Naive thymus-derived CD8-positive, alpha-beta T cell (primary cell): ENCODE measurements at places on chromosomes 16 and 17.
A peak's percentile ranks its signal among the peaks of the same experiment; 100 is the strongest.

DNA sequence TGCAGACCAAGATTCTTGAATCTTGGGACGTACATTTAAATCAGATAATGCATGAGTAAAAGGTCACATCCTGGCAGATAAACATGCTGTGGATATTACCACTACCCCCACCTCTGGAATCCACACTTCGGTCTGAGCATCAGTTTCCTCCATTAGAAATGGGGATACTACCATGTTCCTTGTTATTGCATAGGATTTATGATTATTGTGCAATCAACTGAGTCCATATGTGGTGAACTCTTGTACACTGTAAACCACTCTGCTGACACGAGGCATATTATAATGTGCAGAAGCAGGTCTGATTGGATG, 108.7 kb downstream of the VAT1L start:
- no peak for DNase-seq

GRCh38 chr17:606508-607250, 108.0 kb downstream of the VPS53 start:
- DNase-seq, result no peak

- no peak for DNase-seq
Observed at GRCh38 chr17:33356266-33356665, 63.2 kb upstream of the ASIC2 start.

DNA sequence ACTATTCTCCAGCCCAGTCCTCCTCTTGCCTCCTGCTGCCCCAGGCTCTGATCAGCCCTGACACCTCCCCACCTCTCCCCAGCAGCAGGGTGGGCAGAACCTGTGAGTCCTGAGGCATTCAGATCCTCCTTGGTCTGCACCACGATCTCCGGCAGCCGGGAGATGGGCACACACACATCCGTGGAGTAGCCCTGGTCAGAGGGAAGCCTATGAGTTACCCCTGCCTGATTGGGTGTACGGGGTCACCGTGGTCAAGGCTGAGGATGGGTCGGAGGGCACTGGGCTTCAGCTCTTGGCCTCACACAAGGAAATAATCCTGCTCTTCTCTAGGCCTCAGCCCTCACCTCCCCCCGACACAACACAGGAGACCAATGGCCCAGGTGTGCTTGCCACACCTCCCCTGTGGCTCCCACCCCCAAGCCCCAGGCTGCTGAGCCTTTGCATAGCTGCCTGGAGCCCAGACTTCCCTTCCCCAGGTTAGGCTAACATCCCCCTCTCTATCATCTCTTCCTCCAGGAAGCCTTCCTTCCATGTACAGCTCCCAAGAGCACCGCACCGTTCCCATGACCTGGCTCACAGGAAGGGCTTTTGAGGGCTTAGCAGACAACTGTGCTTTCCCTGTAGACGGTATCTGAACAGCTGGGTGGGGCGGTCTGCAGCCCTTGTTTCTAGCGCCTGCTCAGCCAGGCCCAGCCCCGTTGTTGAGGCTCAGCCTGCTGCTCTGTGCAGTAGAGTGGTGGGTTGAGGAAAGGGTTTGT, 3.7 kb downstream of the LDHD start:
- no peak for DNase-seq

- DNase-seq, result no peak
Observed at GRCh38 chr16:88883946-88884345, 17.5 kb upstream of the PABPN1L start.

- no peak for DNase-seq
Observed at GRCh38 chr17:13746404-13746803, 144.7 kb upstream of the HS3ST3A1 start.

GRCh38 chr17:77451894-77452852, 311.4 kb downstream of the SEC14L1 start:
- DNase-seq, result peak; percentile 8

GRCh38 chr16:31213877-31214707, at the start of gene TRIM72:
TSS of gene TRIM72 (plus strand) at chr16:31214119. CDS start at chr16:31214739, 620 bp downstream.
- DNase-seq, result no peak

DNA sequence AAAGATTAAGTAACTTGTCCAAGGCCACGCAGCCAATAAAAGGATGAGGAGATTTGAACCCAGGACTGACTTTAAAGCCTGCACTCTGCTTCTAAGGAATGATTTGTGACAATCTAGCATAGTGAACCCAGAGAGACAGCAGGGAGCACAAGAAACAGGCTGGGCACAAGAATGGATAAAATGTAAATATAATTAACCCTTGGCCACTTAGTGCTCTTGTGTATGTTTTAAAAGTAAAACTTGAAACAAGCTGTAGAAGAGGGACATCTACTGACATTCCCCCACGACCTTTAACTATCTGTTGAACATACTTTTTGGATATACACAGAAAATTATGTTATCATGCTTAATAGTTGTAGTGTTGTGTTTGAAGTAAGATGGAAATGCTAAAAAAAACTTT, 141.9 kb upstream of the PMFBP1 start:
- DNase-seq, result no peak

GRCh38 chr16:85495259-85495658, 117.9 kb upstream of the GSE1 start:
- DNase-seq, result no peak

DNA sequence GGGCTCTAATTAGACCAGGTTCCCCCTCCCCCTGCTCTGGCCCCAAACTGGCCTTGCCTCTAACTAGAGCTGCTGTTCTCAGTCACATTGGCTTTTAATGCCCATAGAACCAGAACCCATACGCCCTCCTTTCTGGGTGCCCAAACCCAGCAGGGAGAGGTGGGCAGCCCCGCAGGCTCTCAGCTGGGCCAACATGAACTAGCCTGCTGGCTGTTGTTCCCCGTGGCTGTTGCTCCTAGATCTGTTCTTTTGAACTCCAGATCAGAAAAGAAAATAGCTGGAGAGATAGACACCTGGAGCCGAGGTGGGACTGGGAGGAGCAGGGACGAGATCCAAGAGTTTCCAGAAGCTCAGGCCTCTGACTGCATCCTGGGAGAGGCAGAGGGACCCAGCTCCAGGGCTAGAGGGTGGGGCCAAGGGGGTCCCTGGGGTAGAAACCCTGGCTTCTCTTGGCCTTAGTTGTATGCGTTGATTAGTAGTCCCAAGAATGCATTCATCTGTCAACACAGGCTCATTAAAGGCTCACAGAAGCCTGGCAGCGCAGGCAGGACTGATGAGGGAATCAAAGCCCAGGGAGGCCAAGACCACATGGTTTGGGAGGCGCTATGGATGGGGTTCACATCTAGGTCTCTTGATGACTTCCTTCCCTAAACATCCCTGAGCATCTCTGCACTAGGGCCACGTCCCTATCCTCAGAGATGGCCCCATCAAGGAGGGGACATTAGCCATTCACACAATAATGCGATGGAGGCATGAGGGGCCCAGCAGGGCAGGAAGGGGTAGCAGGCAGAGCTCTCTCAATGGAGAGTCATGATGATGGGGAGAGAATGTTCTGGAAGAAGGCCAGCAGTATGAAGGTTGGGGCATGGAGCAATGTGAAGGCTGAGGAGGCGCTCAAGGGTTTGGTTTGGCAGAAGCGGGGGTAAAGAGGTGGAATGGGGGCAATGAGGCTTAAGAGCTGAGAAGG, 1.3 kb upstream of the CPSF4L start:
- no peak for DNase-seq

DNA sequence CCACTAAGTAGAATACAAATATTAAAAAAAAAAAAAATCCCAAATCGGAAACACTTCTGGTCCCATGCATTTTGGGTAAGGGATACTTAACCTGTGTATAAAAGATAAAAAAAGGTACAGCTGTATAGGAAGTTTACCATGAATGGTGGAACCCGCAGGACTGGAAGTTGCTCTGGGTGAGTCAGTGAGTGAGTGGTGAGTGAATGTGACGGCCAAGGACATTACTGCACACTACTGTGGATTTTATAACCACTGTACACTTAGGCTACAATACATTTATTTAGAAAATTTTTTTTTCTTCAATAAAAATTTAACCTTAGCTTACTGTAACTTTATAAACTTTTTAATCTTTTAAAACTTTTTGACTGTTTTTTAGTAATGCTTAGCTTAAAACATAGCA, 71.3 kb upstream of the BCAR1 start:
- no peak for DNase-seq

DNA sequence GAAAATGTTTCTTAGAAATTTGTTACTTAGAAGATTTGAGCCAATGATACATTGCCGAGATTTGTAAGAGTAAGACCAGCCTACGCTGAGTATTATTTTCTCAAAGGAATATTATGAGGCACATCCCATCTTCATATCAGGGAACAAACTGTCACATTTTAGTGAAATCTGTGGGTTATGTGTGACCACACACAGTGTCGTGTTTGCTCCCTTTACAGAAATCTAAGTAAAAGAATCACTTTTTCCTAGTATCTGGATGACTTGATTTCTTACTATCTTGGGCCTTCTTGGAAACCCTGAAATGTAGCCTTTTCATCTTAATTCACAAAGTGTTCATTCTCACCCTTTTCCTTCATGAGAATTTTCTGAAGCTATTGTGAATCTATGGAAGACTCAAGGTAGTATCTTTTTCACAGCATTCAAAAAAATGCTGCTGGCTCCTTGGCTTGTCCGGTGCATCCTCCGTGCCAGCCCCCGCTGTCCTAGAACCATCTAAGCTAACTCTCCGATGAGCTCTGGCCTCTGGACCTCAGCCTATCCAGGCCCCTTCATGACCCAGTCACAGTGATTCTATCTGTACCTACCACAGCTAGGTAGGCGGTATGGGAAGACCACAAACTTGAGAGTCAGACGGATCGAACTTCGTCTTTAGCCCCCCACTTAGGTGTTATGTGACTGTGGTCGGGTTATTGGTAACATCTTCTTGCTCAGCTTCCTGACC, 524.3 kb downstream of the MAF start:
- no peak for DNase-seq

GRCh38 chr17:63592797-63593196, 7.9 kb upstream of the TACO1 start:
- DNase-seq, result no peak

DNA sequence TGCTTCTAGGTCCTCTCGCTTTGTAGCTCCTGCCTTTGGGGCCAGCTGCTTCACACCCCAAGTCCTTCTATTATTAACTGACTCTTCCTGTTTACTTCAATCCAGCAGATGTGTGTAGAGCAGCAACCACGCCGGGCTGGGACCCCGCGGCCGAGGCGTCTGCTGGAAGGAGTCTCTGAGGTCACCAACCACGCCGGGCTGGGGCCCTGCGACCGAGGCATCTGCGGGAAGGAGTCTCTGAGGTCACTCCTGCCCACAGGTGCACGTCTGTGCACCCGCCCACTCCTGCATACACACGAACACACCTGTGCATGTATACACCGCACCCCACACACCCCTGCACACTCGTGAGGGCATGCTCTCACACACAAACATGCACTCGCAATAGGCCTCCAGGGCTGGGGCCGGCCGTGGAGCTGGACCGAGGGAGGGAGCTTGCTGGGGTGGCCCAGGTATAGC, 7.8 kb upstream of the TEX19 start:
- no peak for DNase-seq

DNA sequence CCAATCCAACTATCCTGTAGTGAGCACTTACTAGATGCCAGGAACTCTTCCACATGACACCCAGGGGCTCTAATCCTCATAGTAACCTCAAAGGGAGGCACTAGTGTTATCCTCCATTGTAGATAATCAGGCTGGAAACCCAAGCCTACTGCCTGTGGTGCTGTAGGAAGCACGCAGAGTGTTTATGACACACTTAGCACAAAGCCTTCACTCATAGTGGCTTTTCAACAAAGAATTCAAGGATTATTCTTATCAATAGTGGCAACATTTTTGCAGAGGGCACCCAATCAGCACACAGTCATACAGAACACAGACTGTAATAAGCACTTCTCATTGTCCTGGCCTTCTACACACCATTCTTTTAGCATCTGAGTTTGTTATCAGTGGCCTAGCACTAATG, 18.5 kb upstream of the SOX9 start:
- no peak for DNase-seq

- DNase-seq, result no peak
Observed at GRCh38 chr16:10840703-10841102, 22.1 kb upstream of the TVP23A start.

GRCh38 chr16:4097826-4098240, 18.4 kb downstream of the ADCY9 start:
- DNase-seq, result no peak

GRCh38 chr17:60926466-60927183, 249.0 kb downstream of the BCAS3 start:
- no peak for DNase-seq

GRCh38 chr17:21034340-21035235, 8.2 kb downstream of the USP22 start:
- peak; percentile 17 for DNase-seq

GRCh38 chr17:76840884-76841775, 27.1 kb upstream of the MGAT5B start:
- DNase-seq, result no peak

DNA sequence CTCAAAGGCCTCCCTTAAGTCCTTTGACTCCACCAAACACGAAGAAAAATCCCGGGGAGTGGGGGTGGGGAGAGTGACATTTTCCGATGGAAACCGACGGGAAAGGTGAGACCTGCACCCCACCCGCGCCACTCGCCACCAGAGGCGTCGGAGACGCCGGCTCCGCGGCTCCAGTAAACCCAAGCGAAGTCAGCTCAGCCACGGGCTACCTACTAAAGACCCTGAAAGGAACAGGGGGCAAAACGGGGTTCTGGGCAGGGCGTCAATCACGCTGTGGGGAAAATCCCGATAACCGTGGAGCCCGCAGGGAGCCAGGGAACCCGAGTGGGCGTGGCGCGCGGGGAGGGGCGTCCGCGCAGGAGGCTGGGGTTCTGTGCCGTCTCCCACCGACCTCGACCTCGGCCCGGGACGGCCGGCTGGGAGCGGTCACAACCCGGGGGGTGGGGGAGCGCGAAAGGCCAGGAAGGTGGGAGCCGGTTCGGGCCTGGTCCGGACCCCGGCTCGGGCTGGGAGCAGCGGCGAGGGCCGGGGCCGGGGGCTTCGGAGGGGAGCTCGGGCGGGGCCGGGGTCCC, 565 bp downstream of the WDR45B start:
- DNase-seq, result peak; percentile 70

GRCh38 chr17:71427801-71428200, 693.0 kb upstream of the SOX9 start:
- DNase-seq, result no peak

- no peak for DNase-seq
Observed at GRCh38 chr17:36812762-36813161, 124.5 kb upstream of the LHX1 start.

DNA sequence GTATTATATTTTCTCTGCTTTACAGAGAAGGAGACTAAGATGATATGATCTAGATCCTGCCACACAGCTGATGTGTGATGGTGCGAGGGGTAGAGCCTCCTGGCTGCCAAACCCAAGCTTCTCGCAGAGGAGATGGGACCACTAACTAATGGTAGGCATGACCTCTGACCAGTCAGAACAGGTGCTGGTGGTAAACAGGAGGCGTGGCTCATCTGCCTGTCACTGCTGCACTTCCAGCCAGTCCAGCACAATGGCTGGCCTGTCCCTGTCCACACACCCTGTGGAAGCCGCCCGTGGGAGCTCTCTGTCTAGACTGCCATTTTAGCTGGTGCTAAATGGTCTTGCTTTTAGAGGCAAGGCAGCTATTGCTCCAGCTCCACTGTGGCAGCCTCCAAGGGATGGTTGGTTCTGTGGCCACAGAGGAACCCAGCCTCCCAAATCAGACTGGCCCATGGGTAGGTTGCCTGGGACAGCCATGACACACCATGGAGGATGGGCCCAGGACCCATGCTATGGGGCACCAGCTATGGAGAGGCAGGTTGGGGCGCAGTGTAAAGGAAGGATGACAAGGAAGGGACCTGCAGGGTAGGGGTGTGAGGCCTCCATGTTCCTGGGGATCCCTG, 86.7 kb downstream of the KSR1 start:
- no peak for DNase-seq
